ENCODE measurements at places on chromosomes 7 and 10.

DNA sequence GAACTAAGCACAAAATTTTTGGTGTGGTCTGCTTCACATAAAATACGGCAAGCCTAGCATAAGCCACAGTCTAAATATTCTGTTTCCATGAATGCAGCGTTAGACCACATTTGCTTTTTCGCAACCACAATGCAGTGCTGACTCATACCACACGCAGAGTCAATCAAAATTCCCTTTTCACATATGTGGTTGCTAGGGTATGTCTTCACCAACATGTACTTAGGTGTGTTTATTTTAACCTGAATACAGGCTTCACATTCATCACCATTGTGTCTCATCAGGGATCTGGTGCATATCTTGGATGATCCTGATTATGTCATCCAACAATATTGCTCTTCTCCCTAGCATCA, 90.8 kb downstream of the CHN2 start:
- no peak for DNase-seq

- no peak for DNase-seq
Observed at GRCh38 chr7:144473908-144474307, 70.4 kb upstream of the NOBOX start.

- DNase-seq: peak; percentile 33
Observed at GRCh38 chr10:11270135-11270857, 252.6 kb downstream of the CELF2 start.

GRCh38 chr7:142506601-142507000, 242.7 kb upstream of the PRSS1 start:
- no peak for DNase-seq

GRCh38 chr7:22154143-22154529, 202.8 kb downstream of the RAPGEF5 start:
- DNase-seq: no peak

GRCh38 chr7:116236020-116236630, 25.8 kb downstream of the TES start:
- no peak for DNase-seq

- no peak for DNase-seq
Observed at GRCh38 chr7:22759721-22760120, 32.7 kb downstream of the IL6 start.
